ENCODE measurements at places on chromosomes 6 and 20.

DNA sequence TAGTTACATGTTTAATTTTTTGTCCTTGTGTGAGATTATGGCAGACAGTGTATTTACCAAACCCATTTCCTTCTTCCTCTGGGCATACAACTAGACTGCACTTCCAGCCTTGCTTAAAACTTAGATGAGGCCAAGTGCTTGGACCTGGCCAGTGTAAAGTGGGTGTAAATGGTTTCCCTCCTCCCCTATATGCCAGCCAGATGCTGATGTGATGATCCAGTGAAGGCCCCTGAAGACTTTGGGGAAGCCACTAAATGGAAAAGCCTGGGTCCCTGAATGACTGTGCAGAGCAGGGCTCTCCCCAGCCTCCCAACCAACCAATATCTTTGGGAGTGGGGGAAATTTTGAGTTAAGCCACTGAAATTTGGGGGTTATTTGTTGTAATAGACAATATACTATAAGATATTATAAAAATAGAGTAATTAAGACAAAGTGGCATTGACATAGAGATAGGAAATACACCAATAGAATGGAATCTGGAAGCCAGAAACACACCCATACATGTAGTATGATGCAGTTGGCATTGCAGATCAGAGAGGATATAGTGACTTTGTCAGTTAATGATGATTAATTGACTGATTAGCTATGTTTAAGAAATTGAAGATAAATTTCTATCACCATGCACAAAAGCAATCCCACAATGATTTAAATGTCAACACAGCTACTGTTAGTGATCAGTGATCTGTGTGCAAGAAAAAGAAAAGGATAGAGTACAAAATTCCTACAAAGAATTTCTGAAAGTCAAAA, 10.4 kb upstream of the SNX9 start:
- DNase-seq = no peak

DNA sequence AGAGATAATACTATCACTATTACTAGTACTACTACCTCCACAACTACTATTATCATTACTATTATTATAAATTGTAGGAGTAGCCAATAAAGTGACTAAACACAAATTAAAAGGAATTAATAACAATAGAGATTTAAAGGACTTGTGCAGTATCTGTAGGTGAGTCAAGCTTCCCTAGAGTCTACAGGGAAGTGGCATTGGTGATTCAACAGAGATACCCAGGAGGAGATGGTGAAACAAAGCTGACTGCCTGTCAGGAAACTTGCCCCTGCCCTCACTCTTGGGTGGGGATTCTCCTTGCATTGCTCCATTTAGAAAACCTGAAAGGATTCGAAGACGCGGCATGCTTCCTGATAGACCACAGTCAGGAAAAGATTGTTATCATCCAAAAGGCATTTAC, 23.3 kb upstream of the BCLAF1 start:
- no peak for DNase-seq

GRCh38 chr6:166449036-166449435, 66.3 kb upstream of the MPC1 start:
- DNase-seq = no peak

- DNase-seq = no peak
Measured at GRCh38 chr6:31187780-31188194, 17.3 kb upstream of the POU5F1 start.

- no peak for DNase-seq
Measured at GRCh38 chr6:2658788-2659187, 91.9 kb downstream of the MYLK4 start.

DNA sequence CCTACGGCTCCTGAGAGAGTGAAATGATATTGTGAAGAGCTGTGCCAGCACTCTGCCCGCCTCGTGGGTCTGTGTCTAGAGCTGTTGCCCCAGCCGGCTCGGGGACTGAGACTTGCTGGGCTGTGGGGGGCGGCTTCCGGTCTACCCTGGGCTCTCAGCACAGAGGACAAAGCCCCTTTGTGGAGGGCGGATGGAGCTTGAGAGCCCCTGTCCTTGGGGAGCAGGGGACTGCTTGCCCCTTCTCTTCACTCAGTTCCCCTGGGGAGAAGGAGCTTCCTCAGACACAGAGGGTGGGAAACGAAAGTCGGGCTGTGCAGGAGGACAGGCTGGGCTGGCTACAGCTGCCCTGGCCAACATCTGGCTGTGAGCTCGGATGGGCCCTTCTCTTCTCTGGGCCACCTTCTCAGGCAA, 11.0 kb downstream of the SRC start:
- DNase-seq = no peak

GRCh38 chr6:44005507-44005903, 121.7 kb downstream of the MRPL14 start:
- DNase-seq = no peak

DNA sequence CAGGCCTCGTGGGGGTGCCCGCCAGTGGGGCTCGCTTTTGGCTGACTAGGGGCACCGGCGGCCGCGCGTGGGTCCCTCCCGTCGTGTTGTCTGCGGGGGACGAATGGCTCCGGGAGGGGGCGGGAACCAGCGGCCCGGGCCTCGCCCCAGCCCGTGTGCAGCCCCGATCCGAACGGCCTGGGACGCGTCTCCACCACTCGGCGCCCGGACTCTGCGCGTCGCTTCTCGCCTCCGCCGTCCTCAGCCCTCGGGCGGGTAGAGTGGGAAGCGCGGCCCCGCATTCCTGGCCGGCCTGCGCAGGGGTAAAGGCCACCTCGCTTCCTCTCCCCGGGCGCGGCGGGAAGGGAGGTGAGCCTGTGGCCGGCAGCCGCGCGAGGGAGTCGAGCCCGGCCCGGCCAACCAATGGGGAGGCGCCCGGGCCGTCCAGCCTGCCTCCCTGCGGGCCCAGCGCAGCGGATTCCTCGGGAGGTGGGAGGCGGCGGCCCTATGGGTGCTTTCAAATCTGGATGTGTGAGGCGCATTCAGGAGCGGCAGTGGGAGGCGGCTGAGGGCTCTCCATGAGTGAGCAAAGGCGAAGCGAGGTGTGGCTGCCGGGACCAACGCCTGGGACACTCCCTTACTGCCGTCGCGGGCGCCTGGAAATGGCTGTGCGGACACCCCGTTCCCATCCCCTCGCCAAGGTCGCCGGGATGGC, 1.1 kb upstream of the ZBTB46 start:
- DNase-seq = no peak

GRCh38 chr6:18139935-18140621, 14.8 kb downstream of the TPMT start:
- no peak for DNase-seq

DNA sequence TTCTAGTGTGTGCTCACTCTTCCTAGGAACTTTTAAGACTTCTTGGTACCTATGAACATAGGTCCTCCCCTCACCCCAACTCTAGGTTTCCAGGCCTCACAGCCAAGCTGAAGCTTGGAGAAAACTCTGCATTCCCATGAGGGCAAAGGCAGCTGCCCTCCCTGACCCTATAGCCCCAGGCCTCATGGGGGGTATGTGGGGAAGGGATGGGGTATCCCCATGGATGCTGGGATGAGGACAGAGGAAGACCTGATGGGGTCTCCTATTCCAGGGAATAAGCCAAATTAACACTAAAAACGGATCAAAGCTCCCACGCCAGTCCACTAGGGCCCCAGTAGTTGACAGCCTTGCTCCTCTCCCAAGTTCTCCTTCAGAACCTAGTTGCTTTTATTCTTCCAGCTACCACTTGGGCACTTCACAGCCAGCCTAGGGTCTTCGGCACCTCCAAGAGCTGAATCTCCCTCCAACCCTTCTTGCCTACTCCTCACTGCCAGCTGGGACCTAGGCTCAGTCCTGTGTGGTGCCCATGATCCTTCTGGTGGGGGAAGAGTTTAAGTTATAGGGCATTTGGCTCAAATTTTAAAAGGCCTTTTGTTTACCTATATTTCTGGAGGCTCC, 7.8 kb downstream of the TP53INP2 start:
- no peak for DNase-seq

DNA sequence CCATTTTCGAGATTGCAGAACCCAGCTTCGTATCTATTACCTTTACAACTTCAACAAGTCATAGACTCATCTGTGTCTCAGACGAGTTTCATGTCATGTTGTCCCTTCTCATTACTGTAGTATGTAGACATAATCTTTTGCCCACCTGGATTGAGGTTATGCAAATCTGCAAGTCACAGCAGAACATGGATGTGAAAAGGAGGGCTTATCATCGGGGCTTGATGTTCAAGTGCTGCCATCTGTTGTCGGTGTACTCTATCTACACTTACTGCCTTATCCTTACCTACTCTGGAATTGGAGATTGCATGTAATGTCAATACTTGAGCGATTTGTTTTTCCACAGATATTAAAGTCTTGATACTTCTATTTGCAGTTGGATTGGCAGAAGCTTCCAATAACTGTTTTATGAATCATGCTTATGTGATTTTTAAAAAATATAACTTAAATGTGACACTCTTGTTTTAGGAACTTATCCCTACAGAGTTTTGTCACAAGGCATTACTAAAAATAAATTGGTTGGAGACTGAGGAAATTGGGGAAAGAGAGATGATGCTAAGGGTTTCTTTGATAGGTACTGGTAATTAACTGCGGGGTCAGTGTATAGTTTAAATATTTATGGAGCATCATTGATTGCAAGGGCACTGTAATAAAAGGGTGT, 3.0 kb upstream of the GOPC start:
- DNase-seq = peak; percentile 87

GRCh38 chr6:90126839-90127238, 169.8 kb downstream of the BACH2 start:
- DNase-seq = no peak

Measured in NCI-H526 treated with DMSO at 0.1 percent for 48 hours (cell line).